ENCODE measurements at places on chromosomes 2 and 18. TPM values are rescaled to one million over a fixed set of nuclear protein-coding genes. Genes with fewer than 3 reads are reported as not detected.

DNA sequence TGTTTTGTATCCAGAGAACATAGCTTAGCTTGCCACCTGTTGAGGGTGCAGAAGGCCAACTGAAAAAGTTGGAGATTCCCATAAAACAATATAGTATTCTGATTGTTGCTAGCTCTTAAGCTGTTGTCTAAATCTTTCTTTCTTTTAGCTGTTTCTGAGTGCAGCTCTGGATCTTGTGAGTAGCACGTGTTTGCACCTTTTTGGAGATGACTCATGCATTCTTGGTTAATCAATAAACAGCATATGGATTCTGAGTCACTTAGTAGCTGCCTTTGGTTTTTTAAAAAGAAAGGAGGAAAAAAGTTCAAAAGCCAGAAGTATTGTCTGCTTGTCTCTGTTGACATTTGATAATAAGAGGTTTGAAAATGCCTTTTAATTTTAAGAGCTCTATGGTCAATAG is 483.0 kb upstream of the FSIP2 start:
- no peaks in the 10 kb centered on the region for H3K27me3 ChIP-seq
- no peak overlapping the region for H3K27ac ChIP-seq
- H3K36me3 ChIP-seq: no peaks in the 10 kb centered on the region

DNA sequence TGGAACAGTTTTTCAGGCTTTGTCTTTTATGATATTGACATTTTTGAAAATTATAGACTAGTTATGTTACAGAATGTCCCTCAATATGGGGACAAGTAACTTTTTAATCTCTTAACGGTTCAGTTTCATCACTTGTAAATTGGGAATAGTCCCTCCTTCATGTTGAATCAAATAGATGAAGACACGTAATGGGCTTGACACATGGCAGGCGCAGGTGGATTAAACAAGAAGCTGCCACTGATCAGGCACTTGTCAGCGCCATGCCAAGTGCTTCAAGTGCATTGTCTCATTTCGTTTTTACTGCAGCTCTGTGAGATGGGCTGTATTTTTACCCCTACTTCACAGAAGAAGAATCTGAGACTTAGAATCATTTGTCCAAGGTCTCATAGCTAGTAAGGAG is 9.5 kb upstream of the SMAD4 start:
- no peak overlapping the region for H3K27ac ChIP-seq
- no peak overlapping the region for H3K4me3 ChIP-seq
- H3K27me3 ChIP-seq: no peaks in the 10 kb centered on the region
- no peaks in the 10 kb centered on the region for H3K36me3 ChIP-seq

DNA sequence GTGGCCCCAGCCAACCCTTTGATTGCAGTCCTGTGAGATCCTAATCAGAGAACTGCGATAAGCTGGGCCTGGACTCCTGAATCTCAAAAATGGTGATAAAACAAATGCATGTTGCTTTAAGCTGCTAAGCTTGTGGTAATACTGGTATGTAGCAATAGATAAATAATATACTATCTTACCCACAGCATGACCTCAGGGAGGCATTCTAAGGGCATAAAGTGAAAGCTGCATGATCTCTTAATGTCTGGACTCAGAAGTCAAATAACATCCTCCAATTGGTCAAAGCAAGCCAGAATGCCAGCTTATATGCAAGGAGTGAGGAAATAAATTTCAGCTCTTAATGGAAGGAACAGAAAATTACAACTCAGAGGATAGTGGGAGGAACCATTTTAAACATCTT is 246.1 kb downstream of the FSIP2 start:
- no peak overlapping the region for H3K4me3 ChIP-seq
- no peaks in the 10 kb centered on the region for H3K36me3 ChIP-seq
- DNase-seq: no peak
- no peaks in the 10 kb centered on the region for H3K4me1 ChIP-seq

DNA sequence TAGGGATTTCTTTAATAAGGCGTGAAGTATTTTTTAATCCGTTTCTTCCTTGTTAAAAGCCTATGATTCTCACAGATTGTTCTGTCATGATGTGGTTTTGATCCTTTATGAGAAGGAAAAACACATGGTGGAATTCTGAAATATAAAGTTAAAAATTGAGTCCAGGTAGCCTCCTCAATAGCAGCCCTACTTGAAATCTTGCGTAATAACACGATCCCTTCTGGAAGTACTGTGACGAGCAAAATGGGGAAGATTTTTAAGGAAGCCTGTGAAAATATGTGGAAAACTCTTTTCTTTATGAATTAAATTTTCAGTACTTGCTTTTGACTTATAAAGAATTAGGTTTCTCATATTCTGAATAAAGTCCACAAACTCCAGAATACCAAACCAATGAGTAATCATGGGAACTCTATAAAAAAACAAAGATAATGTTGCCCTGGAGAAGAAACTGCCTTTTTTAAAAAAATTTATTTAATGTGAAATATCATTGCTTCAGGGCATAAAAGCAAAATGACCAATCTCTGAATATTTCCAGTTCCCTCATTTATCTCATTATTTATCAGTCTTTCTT is 476.4 kb upstream of the ZEB2 start:
- H3K27ac ChIP-seq: no peak overlapping the region
- H3K27me3 ChIP-seq: no peaks in the 10 kb centered on the region
- no peak overlapping the region for H3K4me3 ChIP-seq
- H3K4me1 ChIP-seq: no peaks in the 10 kb centered on the region

- H3K27me3 ChIP-seq: no peaks in the 10 kb centered on the region
- DNase-seq: peak; percentile 75
- H3K36me3 ChIP-seq: peaks cover 89% of the 10 kb centered on the region
- peaks cover 46% of the 10 kb centered on the region for H3K4me1 ChIP-seq
These were observed 42.2 kb downstream of the BIN1 start for GRCh38 chr2:127064642-127065250.

DNA sequence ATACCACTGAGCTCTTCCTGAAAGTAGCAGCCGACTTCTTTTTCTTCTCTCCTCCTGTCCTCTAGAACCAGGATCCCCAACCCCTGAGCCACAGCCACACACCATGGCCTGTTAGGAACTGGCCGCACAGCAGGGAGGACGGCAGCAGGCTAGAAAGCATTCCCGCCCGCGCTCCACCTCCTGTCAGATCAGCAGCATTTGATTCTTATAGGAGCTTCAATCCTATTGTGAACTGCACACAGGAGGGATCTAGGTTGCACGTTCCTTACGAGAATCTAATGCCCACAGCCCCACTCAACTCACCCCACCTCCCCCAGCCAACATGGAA is 179.1 kb upstream of the SH3BP4 start:
- no peaks in the 10 kb centered on the region for H3K36me3 ChIP-seq
- no peak overlapping the region for H3K27ac ChIP-seq
- H3K4me1 ChIP-seq: no peaks in the 10 kb centered on the region
- no peak overlapping the region for H3K4me3 ChIP-seq

- no peak overlapping the region for H3K4me3 ChIP-seq
- peaks cover 29% of the 10 kb centered on the region for H3K4me1 ChIP-seq
- no peak for DNase-seq
- no peaks in the 10 kb centered on the region for H3K36me3 ChIP-seq
- H3K27me3 ChIP-seq: no peaks in the 10 kb centered on the region
These were observed 62.3 kb upstream of the YWHAQ start for GRCh38 chr2:9693196-9693491.

DNA sequence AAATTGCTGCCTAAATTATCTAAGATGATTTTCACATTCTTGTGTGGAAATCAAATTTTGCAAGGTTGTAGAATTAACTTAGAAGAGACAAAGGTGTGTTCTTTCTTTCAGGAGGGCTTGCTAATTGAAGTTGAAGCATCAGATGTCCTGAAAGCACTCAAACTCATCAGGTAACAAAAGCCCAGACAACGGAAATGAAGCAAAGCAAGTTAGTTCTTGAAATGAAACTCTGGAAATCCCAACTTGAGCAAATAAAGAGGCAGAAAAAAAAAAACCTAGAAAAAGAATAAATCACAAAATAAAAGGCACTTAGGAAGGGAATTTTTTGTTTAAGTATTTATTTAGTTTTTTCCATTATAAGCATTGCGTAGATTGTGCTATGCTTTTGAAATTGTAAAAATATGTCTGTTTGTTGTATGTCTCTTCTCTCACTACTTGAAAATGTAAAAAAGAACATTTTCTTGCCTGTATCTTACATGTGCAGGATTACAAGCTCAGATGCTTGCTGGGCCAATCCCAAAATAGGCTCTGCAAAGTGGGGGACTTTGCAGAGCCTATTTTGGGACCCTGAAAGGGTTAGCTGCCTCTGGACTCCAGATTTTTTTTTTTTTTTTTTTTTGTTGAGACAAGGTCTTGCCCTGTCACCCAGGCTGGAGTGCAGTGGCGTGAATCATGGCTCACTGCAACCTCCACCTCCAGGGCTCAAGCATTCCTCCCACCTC is 46.7 kb downstream of the FAM161A start:
- H3K36me3 ChIP-seq: no peaks in the 10 kb centered on the region
- DNase-seq: no peak
- H3K27ac ChIP-seq: no peak overlapping the region
- H3K4me1 ChIP-seq: no peaks in the 10 kb centered on the region

DNA sequence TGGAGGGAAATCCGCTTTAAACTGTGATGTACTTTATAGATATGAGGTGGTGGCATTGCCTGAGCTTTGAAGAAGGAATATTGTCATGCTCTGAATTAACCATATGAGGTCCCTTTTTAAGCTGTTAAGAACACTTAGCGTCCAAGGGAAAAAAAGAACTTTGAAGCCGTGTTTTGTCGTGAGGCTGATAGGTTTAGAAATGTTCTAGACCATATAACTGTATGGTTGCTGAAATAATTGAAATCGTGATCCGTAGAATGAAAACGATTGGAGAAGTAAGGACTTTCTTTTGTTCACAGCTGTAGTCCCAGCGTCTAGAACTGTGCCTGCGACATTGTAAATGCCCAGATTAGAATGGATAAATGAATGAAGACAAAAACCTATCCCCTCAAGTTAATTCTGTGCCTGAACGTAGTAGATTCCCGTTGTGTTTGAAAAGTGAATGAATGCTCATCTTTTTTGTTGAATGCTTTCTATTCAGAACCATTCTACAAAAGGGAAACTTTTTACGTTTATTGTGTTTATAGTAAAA is 1.5 kb downstream of the SMCHD1 start:
- peaks cover 8% of the 10 kb centered on the region for H3K36me3 ChIP-seq
- peak overlapping the region; percentile 73 for H3K27ac ChIP-seq
- DNase-seq: no peak
- no peaks in the 10 kb centered on the region for H3K27me3 ChIP-seq

DNA sequence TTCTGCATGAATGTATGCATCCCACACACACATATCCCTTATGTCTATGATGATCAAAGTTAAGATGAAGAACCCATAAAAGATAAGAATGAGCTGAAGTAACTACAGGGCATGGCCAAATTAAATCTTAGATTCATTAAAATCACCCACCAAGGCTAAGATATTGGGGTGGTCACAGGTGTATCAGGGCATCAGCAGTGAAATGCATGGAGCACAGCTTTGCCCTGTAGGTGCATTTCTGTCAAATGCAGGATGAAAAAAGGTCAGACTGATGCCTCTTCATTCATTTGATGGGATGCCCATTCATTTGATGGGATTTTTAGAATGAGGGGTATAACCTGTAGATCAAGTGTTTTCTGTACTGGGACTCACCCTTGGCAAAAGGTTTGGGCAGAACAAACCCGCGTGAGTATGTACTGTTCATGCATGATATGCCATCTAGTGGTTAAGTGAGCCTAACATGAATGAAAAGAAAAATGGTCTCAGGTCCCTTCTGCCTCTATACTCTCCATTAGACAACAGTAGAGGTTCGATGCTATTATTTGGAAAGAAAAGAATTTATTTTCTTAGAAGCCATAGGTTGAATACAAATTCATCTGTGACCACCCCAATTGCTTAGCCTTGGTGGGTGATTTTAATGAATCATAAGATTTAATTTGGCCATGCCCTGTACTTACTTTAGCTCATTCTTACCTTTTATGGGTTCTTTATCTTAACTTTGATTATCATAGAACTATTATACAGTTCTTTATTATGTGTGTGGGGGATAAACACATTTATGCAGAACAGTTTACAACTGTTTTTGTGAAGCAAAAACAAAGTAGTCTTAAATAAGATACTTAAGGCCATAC is 43.2 kb upstream of the NOSTRIN start:
- H3K27ac ChIP-seq: no peak overlapping the region
- no peaks in the 10 kb centered on the region for H3K27me3 ChIP-seq
- peaks cover 2% of the 10 kb centered on the region for H3K36me3 ChIP-seq
- H3K4me1 ChIP-seq: peaks cover 37% of the 10 kb centered on the region
- DNase-seq: peak; percentile 69

Gene RNU2-63P
- total RNA-seq: 3.1 TPM

Gene PROM2
- total RNA-seq: 0.60 TPM

Gene CRYGC
- total RNA-seq: not detected

Gene BOK
- total RNA-seq: not detected

Gene ARHGAP25
- 39.3 TPM for total RNA-seq

Gene THSD7B
- total RNA-seq: not detected

Gene FARP2
- 18.3 TPM for total RNA-seq

Gene MFSD2B
- 0.28 TPM for total RNA-seq

Gene CGREF1
- not detected for total RNA-seq

Gene TXNL1
- total RNA-seq: 41.5 TPM

Gene QPCT
- 0.71 TPM for total RNA-seq

Gene EPB41L5
- total RNA-seq: 4.6 TPM

All from CD4-positive, alpha-beta T cell (primary cell).